ENCODE measurements at places on chromosomes 1 and 21.

- no peak for DNase-seq
Observed at GRCh38 chr1:219302697-219303096, 129.0 kb downstream of the LYPLAL1 start.

- no peak for DNase-seq
Observed at GRCh38 chr1:52554756-52555155, 1.9 kb upstream of the TUT4 start.

DNA sequence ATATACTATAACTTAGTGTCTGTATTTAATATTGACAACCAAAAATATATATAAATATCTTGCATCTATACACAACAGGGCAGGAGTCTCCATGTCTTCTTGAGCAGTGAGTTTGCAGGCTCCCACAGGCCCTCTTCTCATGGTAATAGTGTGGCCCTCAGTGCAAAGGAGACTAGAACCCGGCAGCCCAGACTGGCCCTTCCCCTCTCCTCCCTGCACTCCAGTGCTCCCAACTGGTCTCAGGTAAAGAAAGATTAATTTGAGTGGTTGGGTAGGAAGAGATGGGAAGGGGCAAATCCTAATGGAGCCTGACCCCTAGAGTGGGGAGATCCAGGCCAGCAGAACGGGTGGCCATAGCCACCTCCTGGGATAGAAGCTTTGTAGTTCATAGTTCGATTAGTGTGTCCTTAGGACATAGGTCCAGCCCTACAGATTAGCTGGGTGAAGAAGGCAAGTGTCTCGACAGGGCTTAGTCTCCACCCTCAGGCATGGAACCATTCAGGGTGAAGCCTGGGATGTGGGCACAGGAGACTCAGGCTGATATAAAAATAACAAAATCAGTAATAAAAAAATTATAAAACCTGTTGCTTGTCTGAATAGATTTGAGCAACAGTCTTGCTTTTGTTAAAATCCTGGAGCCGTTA is 32.3 kb downstream of the SLC2A1 start:
- DNase-seq: no peak

- no peak for DNase-seq
Observed at GRCh38 chr1:6580119-6580592, 362 bp downstream of the ZBTB48 start.

GRCh38 chr1:18090636-18091035 is 17.0 kb upstream of the IGSF21 start:
- no peak for DNase-seq

Data from activated CD8-positive, alpha-beta memory T cell treated with anti-CD3 and anti-CD28 coated beads, Interleukin-2, amount 50 U/mL, for 48 hours (primary cell).